Lung microvascular endothelial cell (primary cell): ENCODE measurements at places on chromosomes 11 and 22. TPM values are rescaled to one million over a fixed set of nuclear protein-coding genes. Genes with fewer than 3 reads are reported as not detected.

DNA sequence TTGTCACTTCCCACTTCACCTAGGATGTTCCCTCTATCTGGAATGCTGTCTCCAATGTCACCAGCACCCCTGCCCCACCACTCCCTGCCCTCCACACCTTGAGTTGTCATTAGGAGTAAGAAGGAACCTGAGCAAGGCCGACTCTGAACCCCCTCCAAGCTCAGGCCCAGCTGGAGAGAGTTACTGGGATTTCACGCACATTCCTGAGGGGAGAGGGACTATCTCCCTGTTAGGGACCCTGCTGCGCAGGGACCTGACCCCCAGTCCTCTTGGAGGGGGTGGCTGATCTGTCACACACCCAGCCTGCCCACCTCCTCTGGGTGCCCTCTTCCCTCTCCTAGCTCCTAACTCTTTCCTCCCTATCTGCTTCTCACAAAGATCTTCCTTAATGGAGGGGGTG is 81.7 kb downstream of the NECTIN1 start:
- no peak for DNase-seq

GRCh38 chr11:11022125-11022730 is 164.4 kb upstream of the ZBED5 start:
- peak; percentile 30 for DNase-seq

- DNase-seq = no peak
These were observed 21.1 kb downstream of the PHF21B start for GRCh38 chr22:44988671-44989070.

GRCh38 chr11:71456294-71456693 is 3.3 kb downstream of the NADSYN1 start:
- no peak for DNase-seq

DNA sequence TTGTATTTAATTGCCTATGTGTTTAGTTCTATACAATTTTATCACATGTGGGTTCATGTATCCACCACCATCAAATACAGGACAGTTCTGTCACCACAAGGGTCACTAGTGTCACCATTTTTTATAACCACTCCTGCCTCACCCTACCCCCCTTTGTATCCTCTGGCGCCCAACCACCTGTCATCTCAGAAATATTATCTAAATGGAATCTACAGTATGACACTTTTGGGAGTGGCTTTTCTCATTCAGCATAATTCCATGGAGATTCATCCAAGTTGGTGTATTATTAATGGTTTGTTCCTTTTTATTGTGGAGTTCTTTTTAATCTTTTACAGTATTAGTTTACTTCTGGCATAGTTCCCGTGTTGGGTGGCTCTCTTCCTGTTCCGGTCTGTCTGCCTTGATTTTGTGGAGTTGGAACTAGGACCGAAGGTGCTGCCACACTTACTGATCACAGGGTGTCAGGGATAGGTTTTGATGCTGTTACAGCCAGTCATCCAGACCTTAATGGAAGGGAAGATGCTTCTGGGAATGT is 58.5 kb downstream of the TNRC6B start:
- no peak for DNase-seq

GRCh38 chr22:20792966-20793728 is 19.2 kb downstream of the SERPIND1 start:
- no peak for DNase-seq

DNA sequence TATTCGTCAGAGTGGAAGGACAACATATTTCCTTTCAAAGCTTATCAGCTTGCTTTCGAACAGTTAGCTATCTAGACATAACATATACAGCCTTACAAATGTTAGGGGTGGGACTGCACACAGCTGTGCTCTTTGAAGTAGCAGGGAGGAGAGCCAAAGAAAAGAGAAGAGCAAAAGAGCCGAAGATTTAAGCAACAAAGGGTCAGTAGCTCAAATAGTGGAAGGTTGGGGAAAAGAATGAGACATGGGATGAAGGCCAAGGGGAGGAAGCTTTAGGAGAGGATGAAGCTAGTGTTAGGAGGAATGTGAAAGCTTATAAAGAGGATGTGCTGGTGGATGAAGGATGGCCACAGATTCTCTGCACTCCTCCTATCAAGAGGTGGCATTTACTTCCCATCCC is 31.8 kb upstream of the IGSF22 start:
- no peak for DNase-seq

DKK3 gene
- 219 and 225 TPM in 2 replicates for total RNA-seq

SGSM1 gene
- total RNA-seq = 1.5 and 4.2 TPM in 2 replicates

CWC15 gene
- total RNA-seq = 24.2 and 28.4 TPM in 2 replicates

AQP11 gene
- total RNA-seq = 0.22 and 0.40 TPM in 2 replicates

KRTAP5-8 gene
- total RNA-seq = not detected in 2 replicates

CLCF1 gene
- 1.2 and 1.5 TPM in 2 replicates for total RNA-seq
